HuH-7.5 (cell line): ENCODE measurements at places on chromosomes 4 and X.

GRCh38 chr4:150297861-150298474, 219.7 kb downstream of the DCLK2 start:
- no peak for DNase-seq

- no peak for DNase-seq
These were observed 639.7 kb upstream of the AGA start for GRCh38 chr4:178081896-178082295.

DNA sequence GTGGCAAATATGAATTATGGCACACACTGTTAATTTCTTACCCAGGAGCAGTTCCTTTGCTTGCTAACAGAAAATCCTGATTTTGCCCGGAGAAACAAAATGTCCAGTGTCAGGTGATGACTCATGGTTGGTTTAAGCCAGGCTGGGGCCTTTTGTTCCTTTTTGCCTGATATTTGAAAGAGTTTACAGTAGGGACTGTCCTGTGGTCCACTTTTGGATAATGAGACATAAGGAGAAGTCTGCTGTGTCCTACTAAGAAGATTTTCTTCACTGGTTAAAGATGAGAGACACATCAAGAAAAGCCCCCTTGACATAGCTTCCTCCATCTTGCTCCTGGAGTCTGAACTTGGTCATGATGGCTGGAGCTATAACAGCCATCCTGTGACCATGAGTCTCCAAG, 12.1 kb upstream of the DRD5 start:
- DNase-seq: no peak

- DNase-seq: peak; percentile 28
These were observed 21.0 kb downstream of the S100G start for GRCh38 chrX:16671005-16671404.

DNA sequence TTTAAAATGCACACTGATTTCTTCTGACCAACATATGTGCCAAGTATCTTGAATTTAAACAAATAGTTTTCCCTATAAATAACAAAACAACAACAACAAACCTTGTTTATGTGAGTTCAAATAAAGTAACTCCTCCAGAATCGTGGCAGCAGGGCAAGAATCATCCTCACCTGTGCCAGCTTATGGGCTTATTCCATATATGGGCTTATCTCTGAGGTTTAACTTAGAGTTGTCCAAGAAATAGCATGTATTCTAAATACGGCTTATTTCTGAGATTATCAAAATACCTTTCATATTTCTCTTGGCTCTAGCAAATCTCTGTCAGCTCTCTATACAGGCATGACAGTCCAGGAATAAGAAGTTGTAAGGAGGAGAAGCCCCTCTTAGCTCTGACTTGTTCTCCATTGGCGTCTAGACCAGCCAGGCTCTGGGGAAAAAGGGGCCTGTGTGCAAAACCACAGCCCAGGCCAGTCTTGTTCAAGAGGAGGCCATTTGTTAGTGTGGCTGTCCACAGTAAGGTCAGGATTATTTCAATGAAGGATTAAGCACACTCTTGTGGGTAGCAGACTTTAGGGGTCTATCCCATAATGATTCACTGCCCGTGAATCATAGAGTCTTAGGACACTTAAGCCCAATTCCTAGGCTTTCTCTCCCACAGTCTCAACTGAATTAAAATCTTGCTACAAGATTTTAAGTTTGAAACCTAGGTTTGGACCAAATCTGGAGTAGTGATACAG, 63.2 kb downstream of the FRAS1 start:
- DNase-seq: no peak

DNA sequence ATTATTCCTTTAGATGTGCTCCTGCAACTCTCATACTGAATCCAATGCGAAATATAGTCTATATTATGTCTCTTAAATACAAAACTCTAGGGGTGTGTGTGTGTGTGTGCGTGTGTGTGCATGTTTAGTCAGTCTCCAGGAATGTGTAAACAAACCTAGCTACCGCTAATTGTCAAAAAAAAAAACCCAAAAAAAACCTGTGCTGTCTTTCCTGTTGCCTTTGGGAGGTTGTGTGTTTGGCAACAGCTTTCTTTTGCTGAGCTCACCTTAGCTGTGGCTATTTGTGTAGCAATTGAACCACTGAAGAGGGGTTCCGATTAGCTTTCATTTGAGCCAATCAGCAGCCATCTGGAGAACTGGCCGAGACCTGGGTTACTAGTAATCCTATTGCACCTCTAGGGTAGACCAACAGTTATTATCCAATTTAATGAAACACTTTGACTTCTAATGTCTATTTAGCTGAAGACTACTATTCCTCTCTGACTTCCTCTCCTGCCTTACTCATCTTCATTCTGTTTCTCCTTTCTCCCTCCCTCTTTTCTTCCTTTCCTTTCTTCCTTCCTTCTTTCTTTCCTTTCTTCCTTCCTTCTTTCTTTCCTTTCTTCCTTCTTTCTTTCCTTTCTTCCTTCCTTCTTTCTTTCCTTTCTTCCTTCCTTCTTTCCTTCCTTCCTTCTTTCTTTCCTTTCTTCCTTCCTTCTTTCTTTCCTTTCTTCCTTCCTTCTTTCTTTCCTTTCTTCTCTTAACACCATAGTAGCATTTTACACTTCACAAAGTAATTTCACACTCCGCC, 471.1 kb downstream of the GBA3 start:
- DNase-seq: peak; percentile 22

DNA sequence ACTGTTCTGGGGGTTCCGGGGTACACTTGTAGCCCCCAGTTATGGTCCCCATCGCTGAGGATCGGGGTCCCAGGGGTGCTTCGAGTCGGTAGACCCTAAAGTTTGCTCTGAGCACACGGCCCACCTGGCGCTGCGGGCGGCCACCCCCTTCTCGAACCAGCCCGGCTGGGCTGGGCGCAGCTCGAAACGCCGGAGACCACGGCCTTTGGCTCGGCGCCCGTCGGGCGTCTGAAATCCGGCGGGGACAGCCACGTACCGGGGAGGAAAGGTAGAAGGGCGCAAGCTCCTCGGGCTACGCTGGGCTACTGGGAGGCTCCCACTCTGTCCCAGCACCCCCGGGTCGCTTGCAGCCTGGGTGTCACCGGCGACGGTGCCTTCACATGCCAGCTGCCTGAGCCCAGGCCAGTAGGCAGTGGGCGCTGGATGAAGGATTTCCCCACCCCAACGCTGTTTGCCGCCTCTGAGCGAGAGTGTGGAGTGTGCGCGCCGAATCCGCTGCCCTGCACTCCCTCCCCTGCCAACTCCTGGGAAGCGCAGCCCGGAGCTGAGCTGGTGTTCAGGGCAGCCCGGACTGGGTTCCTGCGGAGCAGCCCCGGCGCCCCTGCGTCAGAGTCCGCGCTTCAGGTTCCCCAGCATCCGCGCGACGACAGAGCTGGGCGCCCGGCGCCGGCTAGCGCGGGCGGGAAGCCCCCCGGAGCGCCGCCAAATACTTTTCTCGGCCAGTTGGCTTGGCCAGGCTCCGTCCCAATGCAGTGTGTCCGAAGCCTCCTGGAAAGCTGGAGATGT, 637 bp downstream of the MAMLD1 start:
- DNase-seq: no peak

DNA sequence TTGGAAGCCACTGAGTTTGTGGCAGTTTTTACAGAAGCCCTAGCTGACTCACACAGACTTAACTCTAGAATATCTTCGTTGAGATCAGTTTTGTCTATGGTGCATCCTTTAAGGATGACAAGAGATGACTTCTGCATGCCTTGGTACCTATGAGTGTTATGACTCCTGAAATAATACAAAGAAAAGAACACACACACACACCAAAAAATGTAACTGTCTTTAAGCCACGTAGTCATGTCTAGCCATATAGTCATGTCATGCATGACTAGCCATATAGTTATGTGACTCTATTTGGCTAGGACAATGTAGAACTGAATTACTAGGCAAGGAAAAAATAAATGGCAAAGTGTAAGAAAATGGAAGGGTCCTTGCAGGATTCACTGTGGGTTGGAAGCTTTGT, 447.8 kb downstream of the NLGN4X start:
- no peak for DNase-seq

GRCh38 chr4:84708406-84709135, 125.6 kb downstream of the CDS1 start:
- DNase-seq: no peak

- DNase-seq: no peak
These were observed 14.1 kb downstream of the XIAP start for GRCh38 chrX:123873956-123874355.

DNA sequence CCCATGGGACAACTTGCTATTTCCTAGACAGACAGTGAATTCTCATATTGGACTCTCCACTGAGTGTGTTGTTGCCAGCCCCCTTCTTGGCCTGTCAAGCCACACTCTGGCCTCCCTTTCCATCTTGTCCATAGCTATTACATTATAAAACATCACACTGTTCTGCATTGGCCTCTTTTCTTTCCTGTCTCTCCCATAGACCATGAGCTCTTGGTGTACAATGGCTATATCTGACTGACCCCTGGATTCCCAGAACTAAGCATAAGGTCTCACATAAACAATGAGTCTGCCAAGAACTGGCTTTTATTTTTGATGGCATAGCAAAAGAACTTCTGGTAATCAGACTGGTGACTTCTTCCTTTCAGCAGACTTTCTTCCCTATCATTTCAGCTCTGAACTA, 23.8 kb downstream of the STARD8 start:
- no peak for DNase-seq

- no peak for DNase-seq
These were observed 30.2 kb downstream of the SPANXD start for GRCh38 chrX:141668371-141668770.
